ENCODE measurements at places on chromosomes 2 and 18.
A peak's percentile ranks its signal among the peaks of the same experiment; 100 is the strongest.

- no peak for DNase-seq
These were observed 411.1 kb downstream of the NCKAP5 start for GRCh38 chr2:133157141-133157540.

DNA sequence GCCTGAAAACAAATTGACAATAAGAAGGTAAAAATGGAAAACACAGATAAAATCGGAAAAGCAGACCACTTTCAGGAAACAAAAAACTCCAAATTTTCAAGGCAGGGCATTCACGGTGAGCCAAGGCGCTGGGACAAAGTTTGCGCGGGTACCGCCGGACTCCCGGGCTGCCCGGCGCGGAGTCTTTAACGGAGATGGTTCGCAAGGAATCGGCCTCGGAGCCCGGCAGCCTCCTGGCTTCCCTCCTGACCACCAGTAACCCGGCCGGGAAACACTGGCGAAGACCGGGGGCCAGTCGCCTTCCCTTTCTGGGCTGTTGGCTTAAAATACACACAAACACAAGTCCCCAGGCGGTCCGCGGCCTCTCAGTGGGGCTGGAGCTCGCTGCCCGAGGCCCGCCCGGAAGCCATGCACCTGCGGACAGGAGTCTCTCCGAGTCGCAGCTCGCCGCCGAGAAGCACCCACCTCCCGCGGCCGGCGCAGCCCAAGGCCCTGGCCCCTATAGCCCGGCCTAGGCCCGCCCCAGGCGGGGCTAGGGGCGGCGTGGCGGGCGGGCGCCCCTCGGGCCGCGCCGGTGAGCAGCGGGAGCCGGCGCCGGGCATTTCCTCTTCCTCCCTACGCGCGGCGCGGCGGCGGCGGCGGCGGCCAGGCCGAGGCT, 622 bp upstream of the KCMF1 start:
- peak; percentile 38 for DNase-seq

GRCh38 chr2:68152681-68153347, 4.9 kb upstream of the PNO1 start:
- DNase-seq = no peak

- DNase-seq = no peak
These were observed 12.4 kb upstream of the TRIB2 start for GRCh38 chr2:12704378-12704777.
